Neural crest cell (in vitro differentiated cells): ENCODE measurements at places on chromosomes 5 and 9. TPM values are rescaled to one million over a fixed set of nuclear protein-coding genes. Genes with fewer than 3 reads are reported as not detected.

The ADGRD2 gene
- total RNA-seq: 0.44 TPM in 1 of 2 replicates, not detected in the other

The FBXL7 gene
- 20.7 and 20.8 TPM in 2 replicates for total RNA-seq

The ZNF608 gene
- total RNA-seq: 106 and 107 TPM in 2 replicates

The LCN2 gene
- total RNA-seq: not detected in 2 replicates

The NSUN2 gene
- total RNA-seq: 75.0 and 76.9 TPM in 2 replicates

The MYOZ3 gene
- total RNA-seq: 2.6 and 3.2 TPM in 2 replicates

The CTNNAL1 gene
- total RNA-seq: 61.9 and 63.6 TPM in 2 replicates

- no peak for DNase-seq
These were observed 57.6 kb downstream of the TMOD1 start for GRCh38 chr9:97559111-97559514.

GRCh38 chr5:138716456-138716924, 36.7 kb upstream of the CTNNA1 start:
- no peak for DNase-seq

DNA sequence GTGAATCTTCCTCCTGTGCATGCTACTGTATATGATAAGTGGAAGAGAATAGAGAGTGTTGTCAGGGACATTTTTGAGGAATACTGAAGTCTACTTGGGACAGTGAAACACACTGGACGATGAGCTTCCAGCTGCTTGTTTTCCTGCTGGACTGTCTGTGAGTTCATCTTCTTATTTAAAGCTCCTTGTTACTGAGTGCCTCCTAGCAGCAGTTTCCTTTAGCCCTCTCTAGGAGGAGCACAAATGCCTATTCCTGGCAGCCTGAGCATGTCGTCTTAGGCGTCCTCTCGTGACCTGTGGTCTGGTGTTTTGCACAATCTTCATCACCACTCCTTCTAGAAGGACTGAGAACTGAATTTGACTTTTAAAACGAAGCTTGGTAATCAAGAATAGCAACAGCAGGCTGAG, 43.8 kb downstream of the ANKRD33B start:
- no peak for DNase-seq

- no peak for DNase-seq
These were observed 116.1 kb upstream of the SLC12A2 start for GRCh38 chr5:127967323-127967982.

DNA sequence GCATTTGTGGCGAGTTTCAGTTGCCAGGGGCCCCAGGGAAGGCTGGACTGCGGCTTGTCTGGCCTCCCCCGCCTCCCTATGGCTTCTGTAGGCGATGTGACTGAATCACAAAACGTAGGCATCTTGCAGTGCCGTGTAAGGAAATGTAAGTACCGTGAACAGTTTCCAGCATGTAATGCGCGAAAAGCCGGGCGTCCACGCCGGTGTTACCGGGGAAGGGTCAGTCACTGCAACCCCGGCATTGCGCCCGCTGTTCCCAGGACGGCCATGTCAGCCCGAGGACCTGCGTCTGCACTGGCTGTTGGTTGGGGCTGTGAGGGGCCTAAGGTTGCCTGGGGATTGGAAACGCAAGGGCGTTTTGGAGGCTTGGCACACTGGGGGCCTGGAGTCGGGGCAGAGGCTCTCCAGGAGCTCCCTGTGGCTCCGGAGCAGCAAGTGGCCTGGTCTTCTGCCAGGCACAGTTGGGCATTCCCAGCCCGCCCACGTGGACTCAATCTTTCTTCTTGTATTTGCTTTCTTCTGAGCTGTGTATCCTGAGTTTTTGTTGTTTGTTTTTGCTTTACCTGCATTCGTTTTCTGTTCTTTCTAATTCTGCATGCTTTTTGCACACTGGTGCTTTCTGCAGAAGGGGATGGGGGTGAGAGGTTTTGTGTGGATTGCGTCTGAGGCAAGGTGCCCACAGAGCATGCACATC, 36.9 kb upstream of the PLEKHG4B start:
- no peak for DNase-seq

DNA sequence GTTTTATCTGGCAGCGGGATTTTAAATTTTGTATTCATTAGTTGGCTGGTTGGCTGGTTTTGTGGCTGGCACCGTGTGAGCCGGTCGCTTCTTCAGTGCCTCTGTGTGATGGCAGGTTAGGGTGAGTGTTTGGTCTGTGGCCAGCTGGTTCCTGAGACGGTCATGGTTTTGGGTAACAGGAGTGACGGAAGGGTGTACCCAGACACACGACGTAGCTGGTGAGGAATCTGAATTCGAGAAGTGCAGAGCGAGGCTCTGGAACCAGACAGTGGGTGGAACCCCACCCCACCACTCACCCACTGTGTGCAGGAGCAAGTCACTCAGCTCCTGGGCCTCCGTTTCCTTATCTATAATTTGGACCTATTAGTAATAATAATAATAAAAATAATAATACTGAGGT, 2.7 kb downstream of the BTNL9 start:
- no peak for DNase-seq

DNA sequence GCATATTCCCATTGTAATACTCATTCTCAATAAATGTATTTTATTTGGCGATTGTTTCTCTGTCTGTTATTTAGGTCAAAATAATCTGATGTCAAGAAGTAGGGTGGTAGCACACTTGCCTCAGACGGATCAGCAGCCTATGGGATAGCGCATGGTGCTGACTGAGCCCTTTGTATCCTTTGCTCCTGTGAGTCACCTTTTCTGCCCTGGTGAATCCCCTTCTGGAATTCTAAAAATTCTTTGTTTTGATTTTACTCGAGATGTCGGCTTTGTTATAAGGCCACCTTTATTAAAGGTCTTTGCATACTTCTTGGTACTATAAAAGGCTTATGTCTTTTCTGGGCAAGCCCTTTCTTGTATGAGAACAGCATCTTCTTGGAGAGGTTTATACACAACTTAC, 1187.8 kb downstream of the CDH9 start:
- no peak for DNase-seq

DNA sequence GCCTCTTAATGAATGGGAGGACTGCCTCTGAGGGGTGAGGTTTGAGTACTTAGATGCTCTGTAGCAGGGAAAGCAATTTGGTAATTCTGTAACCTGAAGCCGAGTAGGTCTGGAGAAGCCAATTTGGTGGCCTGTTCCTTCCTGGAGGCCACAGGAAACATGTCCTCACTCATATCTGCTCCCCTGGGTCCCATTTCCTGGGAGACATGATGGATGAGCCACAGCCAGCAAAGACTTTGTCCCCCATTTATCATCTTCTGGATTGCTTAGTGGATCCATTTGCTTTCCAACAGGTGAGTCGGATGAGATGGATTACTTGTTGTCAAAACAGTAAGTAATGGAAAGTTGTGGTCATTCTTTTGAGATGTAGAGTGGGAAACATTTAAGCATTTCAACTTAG, 99.8 kb upstream of the KLF9 start:
- no peak for DNase-seq

- no peak for DNase-seq
These were observed 1564.4 kb downstream of the EFNA5 start for GRCh38 chr5:106106384-106106783.

GRCh38 chr9:78575771-78576170, 278.8 kb downstream of the PSAT1 start:
- no peak for DNase-seq

- DNase-seq: no peak
These were observed 19.1 kb downstream of the GFI1B start for GRCh38 chr9:132997591-132997990.

DNA sequence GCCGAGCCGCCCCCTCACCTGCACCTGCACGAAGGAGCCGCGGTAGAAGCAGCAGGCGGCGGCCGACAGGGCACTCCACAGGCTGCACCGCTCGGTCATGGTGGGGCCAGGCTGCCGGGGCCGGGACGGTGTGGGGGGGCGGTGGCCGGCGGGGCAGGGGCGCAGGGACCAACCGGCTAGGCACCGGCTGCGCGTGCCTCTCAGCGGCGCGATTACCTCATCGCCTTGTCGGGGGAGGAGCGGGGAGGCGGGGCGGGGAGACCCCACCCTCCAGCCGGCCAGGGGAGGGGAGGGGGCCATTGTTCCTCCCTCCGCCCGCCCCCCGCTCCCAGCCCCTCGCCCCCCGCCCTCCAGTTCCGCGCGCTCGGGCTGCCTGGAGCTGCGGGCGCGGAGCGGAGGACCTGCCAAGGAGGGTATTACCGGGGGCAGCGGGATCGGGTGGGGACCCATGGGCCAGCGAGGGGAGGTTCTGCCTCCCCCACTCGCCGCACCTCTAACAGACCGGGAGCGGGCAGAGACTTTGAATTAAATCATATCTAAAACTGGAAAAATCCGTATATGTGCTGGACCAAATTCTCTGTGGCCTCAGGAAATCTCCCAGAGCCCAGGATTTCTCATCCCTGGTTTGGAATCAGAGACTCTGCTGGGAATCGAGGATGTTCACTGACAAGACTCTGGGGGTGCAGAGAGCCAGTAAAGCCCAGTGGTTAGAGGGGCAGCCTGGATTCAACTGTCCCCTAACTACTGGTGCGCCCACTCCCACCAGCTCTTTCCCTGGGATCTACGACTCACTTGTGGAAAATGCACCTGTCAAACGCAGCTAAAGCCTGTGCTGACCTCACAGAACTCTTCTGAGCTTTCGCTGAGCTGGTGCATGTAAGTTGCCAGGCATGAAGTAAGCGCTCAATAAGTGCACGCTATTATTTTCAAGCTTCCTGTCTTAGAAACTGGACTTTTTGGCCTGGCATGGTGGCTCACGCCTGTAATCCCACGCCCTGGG, 20.3 kb upstream of the TOR2A start:
- DNase-seq: peak; percentile 32

GRCh38 chr5:128082551-128083032, 974 bp upstream of the SLC12A2 start:
- no peak for DNase-seq

DNA sequence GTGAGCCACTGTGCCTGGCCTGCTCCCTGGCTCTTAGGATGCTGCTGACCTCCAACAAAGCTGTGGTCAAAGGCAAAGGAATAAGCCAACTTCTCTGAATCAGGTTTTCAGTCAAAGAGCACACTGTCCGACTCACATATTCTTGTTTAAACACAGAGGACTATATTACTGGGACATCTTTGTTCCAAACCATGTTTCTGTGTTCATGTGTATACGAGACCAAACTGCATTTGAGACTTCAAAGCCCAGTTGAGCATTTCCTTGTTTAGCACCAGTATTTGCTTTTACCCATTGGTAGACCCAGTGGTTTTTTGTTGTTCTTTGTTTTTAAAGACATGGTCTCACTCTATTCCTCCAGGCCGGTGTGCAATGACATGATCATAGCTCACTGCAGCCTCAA, 100.2 kb downstream of the SCAI start:
- no peak for DNase-seq

GRCh38 chr5:80031109-80031508, 4.0 kb upstream of the THBS4 start:
- no peak for DNase-seq

DNA sequence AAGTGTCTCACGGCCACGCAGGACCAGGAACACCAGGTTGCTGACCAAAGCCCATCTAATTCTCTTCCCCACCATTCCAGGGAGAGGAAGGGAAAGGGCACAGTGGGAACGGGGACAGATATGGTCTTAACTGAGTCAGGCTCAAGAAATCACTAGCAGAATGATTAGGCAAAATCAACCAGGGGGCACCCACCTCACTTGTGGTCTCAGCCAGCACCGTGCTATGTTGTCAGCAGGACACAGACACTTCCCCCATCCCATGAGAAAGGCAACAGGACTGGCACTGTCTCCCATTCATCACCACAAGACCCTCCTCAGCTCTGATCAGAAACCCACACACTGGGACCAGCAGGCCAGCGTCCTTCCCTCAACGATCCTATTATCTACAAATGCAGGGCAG, 2.9 kb downstream of the BICD2 start:
- DNase-seq: no peak

DNA sequence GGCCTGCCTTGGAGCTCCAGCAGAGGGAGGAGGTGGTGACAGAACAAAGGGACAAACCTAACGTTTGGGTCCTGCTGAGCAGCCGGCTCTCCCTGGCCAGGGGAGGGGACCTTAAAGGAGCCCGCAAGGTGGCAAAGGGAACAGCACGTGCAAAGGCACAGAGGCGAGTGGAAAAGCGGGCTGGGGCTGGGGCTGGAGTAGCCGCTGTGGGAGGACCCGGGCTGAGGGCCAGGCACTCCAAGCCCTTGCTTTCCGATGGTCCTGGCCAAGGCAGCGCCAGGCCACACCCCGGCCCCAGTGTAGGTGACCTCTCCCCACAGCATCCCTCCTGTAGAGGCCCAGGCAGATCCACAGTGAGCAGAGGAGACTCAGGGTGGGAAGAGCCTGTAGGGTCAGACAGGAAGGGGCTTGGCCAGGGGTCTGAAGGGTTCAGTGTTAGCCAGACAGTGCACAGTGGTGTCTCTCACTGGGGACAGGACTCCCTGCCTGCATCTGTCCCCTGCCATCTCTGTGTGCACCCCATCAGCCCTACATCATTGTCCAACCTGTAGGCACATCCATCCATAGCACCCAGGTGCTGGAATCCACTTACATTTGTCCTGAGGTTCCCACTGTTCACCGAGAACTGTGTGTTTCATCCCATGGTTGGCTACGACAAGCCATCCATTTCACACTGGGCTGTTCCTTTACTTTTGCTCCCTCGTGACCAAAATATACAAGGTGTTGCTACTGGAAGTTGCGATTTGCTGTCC, 77.0 kb downstream of the NEK6 start:
- no peak for DNase-seq

DNA sequence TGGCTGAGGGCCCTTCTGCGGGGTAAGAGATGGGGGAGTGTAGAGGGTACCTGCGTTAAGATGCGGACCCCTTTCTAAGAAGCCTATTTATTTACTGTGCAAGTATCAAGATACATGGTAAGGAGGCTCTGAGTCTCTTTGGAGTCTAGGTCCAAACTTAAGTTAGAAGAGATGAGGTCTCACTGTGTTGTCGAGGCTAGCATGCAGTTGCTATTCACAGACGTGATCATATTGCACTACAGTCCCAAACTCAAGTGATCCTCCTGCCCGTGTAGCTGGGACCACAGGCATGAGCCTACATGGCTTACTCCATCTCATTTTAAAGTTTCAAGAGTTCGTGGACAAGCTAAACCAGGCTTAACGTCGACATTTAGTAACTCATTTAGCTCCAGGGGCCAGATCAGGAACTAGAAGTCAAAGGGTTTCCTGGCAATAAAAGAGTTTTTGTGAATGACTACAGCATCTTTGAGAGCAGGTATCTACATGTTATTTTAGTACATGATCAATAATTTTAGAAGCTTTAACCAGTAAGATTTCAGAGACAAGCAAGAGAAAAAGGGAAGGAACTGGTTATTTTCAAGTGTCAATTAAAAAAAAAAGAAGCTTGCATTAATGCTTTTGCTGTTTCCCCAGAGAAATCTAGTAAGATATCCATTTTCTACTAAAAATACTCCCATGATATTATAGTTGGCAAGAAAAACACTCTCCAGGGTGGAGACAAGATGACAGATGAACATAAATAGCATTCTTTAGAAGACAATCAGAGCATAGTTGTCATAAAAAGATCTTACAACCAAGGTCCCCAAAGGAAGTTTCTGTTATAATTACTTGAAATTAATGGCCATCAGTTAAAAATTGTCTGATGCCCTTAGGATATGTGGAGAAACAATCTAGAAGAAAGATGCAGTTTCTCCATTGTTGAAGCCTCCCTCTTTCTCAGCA, 141.3 kb downstream of the SCAMP1 start:
- DNase-seq: no peak

DNA sequence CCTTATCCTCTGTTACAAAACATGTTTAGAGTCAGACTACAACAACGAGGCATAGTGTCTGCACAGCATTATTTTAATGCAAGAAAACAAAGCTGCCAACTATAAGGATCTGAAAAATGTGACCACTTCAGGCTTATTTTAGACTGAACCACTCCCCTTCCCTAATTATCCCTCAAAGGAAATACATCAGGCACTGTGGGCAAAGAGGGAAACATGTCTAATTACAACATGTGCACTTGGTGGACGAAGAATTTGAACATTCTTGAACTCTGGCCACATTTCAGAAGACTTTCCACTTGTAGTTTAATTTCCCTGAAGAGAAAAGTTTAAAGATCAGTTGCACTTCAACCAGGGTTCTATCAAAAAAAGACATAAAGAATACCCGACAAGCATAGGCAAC, 3.8 kb downstream of the MTMR12 start:
- DNase-seq: no peak
